ENCODE measurements at places on chromosomes 1 and 21.

- DNase-seq = no peak
These were observed 296.3 kb downstream of the PRDM2 start for GRCh38 chr1:13996334-13996733.

DNA sequence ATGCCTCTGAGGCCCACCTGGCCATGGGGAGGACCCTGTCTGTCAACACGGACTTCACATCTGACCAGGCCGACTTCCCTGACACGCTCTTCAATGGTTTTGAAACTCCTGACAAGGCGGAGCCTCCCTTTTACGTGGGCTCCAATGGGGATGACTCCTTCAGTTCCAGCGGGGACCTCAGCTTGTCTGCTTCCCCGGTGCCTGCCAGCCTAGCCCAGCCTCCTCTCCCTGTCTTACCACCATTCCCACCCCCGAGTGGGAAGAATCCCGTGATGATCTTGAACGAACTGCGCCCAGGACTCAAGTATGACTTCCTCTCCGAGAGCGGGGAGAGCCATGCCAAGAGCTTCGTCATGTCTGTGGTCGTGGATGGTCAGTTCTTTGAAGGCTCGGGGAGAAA, 101.8 kb downstream of the ADARB1 start:
- no peak for DNase-seq

DNA sequence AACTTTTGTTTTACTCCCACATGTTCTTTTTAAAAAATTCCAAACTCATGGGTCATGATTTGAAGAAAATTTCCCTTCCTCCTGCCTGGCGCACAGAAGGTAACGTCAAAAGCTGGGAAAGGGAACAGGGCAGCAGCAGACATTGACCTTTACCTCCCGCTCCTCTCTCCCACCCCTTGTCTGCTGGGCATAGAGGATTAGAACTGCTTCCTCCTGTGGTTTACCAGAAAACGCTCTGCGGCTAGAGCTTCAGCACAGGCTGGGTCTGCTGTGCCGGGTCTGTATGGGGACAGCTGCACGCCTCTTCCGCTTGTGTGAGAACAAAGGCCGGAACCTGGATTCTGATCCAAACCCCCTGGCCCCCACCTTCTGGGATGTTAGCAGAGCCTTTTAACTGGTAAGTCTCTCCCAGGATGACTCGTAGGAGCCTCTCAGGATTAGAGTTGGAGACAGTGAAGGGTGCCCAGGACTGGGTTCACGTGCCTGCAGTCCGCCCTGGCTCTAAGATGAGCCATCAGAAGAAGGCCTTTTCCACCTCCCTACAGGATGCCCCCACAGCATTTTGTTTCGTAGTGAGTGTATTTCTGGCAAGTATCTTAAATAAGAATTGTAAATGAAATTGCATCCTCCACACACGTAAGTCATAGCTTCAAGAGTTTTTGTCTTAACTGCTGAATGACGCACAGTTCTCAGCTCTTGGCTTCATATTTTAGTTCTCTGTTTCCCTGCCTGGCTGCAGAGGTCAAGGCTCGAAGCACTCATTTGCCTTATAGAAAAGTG, 5.2 kb downstream of the H6PD start:
- DNase-seq = peak; percentile 68

DNA sequence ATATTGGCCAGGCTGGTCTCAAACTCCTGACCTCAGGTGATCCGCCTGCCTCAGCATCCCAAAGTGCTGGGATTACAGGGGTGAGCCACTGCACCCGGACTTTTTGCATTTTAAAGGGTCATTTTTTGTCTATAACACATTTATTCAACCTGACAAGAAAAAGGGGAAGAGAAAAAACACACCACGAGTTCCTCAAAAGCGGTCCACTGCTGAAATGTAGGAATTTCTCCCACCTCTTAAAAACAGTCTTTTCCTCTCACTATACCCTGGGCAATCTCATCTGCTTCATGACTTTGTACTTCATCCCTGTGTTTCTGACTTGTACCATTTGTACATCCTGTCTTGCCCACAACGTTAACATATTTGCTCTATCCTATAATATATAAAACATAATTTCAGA, 413.3 kb upstream of the PTBP2 start:
- no peak for DNase-seq

GRCh38 chr21:46456750-46457149, 1.9 kb upstream of the DIP2A start:
- DNase-seq = no peak

DNA sequence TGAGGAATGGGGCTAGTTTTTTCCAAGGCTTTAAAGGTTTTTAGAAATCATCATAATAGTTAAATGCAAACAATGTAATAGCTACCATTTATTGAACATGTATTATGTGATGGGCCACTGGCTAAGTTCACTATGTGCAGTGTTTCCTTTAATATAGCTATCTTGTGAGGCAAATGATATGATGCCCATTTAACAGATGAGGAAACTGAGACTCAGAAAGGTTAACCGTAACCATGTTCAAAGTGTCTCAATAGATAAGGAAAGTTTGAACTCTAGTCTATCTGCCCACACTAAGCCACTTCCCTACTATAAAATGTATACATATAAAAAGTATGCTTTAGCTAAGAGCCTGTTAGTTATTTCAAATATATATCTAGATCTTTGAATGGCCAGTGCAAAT, 64.8 kb downstream of the GNG12 start:
- no peak for DNase-seq

DNA sequence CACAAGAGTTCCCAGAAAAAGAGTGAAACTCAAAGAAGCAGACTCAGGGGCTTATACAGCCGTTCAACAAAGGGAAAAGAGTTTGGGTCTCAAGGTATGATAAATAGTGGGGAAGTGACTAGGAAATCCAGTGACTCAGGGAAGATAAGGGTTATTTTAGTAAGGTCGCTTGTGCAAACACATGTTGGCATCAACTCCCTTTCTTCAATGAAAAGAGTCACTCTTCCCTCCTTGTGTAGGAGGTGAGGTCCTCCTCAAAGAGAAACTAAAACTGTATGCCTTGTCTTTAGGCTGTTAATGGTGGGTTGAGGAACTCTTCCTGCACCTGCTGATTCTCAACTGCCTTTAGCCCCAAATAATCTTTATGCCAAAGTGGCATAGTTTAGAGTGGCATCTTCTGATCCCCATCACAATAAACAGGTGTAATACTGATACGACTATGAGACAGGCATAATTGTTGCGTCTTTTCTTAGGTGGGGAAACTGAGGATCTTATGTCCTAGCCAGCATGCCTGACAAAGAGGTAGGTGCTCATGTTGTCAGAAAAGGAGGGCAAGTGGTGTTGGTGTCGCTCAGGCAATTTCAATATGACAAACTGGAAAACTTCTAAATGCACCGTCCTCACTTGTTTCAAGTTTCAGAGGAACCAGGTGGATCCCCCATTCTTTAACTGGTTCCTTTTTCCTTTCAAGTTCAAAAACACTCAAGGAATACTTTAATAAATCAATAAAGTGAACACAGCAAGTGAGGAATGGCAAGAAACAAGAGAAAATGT, 294.1 kb upstream of the RUNX1 start:
- DNase-seq = peak; percentile 26

GRCh38 chr1:81358151-81358550, 442.6 kb upstream of the ADGRL2 start:
- DNase-seq = no peak

DNA sequence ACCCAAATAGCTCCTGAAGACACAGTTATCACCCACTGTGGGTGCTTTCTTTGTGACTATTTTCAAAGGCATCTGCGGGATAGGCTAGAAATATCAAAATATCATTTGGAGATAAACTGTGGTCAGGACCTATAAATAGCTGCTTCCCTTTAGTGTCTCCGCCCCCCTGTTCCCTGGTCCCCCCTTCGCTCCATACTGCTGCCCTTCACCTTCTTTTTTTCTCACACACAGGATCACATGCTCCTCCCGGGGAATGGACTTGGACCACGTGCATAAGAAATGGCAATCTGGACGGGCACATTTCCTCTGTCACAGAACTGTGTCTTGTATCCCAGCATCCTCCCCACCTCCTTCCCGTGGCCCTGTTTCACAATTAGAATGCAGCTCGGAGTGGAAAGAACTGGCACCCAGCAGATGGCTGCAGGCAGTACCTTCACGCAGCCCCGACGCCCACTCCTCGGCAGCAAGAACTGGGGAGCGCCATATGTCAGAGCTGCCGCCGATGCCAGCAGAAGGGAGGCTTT, 68.8 kb upstream of the SSX2IP start:
- peak; percentile 43 for DNase-seq

DNA sequence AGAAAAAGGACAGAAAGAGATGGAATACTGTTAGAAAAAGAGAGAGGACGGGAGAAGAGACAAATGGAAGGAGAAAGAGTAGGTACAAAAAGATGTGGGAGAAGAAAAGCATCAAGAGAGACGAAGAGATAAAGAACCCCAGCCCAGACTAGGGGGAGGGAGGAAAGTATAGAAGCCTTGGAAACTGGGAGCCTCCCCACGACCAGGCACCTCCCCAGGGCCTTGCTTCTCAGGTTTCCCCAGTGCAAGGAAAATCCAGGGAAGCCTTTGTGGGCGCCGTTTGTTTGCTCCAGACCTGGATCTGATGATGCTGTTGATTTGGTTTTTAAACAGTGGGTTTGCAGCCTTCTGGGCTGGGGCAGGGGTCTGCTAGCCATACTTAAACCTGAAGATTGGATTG, 15.2 kb upstream of the ALX3 start:
- no peak for DNase-seq

DNA sequence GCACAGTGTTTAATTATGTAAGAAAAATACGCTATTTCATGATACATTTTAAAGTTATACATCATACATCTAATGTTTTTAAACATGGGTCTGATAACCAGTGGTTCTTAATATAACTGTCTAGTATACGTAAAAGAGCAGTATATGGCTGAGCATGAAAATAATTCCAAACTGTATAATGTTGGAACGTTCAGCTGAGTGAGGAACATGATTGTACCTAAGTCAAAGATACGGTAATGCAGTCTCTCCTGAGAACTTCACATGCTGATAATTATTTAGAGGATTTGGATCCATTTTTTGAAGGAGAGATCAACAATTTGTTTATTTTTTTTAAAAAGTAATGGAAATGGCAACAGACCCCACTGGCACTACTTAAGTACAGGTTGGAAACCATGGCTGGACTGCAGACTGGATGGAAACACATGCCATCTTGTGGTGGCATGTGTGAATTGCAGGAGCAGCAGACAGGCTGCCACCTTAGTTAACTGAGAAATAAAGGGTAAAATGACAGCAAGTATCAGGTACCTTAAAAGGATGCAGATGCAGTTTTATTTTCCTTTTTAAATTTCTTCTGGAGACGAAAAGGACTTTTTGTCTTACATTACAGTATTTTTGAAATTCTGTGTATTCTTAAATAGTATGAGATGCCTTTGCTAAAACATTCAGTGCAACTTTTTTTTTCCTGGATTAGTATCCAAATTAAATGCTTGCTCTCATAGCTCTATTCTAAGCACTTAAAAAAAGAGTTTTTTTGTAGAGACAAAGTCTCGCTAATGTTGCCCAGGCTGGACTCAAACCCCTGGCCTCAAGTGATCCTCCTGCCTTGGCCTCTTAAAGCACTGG, 73.8 kb downstream of the MTR start:
- DNase-seq = peak; percentile 53

DNA sequence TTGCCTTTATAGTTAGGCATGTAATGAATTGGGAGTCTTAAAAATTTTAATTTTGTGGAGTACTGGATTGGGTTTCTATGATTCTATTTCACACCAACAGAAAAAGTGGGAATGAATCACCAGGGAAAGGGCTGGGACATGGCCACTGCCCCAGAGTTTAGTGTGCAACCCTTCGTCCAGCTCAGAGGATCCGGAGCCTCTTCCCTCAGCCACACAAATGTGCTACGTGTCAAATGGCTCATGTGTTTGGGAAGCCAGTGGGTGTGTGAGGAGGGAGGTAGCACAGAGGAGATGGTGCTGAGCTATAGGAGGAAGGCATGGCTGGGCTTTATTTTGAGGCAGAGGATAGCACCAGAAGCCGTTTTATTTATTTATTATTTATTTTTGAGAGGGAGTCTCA, 247.3 kb downstream of the SIPA1L2 start:
- DNase-seq = no peak

DNA sequence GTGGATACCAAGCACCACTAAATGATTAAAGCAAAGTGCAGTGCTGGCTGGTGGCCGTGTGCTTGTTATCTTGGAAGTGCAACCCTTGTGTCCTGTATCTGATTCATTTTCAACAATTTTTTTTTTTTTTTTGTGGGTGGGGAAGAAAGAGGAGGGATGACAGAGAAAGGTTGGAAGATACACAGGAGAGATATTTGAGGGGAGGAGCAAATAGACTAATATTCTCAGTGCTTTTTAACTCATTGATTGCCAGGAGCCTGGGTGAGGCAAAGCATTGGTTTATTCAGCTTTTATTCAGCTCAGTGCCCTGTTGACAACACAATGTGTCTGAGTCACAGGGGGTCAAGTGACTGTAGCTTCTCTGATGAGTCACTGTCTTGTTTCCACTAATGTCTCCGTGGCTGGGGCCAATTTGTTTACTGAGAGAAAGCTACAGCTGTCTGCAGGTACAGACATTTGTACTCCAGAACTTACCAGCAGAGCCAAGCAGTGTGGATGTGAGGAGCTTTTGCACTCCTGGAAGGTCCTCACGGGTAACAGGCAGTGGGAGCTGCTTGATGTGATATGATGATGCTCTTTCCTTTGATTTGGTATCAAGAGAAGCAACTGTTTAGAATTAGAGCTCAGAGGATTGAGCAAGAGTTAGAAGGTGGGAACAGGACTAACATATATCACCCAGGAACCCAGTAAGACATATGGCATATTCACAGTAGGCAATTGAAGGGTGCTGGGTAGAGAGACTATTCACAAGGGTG, 23.6 kb upstream of the DNM3 start:
- DNase-seq = peak; percentile 56

DNA sequence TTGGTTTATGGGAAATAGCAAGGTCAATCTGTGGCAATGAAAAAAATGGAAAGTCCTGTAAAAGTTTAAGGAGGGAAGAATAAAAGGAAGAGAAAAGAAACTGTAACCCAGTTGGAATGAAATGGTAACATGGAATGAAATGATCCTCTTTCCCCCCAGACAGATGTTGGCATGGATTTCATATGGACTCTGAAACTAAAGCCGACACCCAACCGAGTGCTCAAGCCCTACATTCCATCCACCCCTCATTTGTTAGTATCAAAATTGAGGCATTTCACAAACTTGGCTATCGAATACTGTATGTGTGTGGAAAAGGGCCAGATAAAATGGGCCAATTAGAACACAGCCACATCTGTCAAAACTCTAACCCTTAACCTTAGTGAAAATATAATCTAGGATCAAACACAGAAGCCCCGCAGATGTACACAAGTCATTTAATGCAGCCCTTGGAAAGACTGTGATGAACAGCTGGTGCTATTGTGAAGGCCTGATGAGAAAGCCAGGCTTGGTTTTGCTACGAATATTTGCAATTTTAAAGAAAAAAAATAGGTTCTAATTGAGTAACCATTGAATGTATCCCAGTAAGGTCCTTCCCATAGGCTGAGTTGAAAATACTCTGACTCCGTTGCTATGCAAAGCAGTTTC, 72.6 kb upstream of the RGL1 start:
- no peak for DNase-seq

GRCh38 chr1:177686933-177687332, 282.9 kb downstream of the SEC16B start:
- no peak for DNase-seq
